Smooth muscle cell of the brain vasculature (primary cell): ENCODE measurements at places on chromosomes 2 and 18.

DNA sequence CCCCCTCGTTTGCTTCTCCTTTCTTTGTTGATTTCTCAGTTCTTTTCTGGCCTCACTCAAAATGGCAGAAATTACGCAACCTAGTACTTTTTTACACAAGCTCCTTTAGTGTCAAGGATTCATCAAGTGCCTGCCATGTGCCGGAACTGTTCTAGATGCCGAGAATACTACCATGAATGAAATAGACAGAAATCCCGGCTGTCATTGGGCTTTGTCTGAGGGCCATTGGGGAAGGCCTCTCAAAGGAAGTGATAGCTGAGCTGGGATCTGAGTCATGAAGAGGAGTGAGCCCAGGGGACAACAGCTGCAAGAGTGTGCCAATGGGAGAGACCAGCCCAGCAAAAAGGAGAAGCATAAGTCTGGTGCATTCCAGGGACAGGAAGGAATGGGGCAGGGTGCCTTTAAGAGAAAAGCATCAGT is 34.3 kb upstream of the PPP1CB start:
- peak; percentile 37 for DNase-seq

DNA sequence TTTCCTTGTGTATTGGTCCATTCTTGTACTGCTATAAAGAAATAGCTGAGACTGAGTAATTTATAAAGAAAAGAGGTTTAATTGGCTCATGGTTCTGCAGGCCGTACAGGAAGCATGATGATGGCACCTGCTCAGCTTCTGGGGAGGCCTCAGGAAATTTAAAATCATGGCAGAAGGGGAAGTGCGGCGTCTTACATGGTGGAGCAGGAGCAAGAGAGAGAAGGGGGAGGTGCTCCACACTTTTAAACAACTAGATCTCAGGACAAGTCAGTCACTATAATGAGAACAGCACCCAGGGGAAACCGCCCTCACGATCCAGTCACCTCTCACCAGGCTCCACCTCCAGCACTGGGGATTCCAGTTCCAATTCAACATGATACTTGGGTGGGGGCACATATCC is 54.3 kb downstream of the MSH2 start:
- DNase-seq = no peak

DNA sequence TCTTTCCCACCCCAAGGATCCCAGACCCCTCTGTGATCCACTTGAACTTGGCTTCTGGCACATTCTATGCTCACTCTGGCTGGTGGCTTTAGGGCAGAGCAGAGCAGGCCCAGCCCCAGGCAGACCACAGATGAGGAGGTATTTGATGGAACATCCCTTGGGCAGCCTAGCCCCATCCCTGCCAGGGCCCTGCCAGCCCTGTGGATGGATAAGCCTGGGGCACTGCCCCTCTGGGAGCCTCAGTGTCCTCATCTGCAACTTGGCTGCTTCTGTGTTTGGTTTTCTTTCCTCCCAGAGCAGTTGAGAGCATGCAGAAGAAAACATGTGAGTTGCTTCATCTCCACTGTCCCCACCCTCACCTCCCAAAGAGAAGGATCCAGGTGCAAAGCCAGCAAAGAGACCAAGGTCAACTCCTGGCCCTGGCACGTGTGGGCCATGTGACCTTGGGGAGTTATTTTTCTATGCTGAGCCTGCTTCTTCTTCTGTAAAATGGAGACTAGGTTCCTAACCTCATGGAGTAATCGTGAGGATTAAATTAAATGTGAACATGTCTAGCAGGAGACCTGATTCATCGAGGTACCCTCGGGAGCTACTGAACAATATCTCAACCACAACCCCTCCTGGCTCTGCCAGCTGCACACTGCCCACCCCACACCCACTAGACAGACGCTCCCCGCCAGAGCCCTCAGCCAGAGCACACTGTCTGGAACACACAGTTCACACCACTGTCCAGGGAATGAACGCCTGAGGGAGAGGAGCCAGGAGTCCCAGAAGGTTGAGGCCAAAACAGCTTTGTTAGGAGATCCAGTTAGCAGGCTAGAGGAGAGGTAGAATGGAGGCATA is 14.6 kb upstream of the TNS1 start:
- no peak for DNase-seq

DNA sequence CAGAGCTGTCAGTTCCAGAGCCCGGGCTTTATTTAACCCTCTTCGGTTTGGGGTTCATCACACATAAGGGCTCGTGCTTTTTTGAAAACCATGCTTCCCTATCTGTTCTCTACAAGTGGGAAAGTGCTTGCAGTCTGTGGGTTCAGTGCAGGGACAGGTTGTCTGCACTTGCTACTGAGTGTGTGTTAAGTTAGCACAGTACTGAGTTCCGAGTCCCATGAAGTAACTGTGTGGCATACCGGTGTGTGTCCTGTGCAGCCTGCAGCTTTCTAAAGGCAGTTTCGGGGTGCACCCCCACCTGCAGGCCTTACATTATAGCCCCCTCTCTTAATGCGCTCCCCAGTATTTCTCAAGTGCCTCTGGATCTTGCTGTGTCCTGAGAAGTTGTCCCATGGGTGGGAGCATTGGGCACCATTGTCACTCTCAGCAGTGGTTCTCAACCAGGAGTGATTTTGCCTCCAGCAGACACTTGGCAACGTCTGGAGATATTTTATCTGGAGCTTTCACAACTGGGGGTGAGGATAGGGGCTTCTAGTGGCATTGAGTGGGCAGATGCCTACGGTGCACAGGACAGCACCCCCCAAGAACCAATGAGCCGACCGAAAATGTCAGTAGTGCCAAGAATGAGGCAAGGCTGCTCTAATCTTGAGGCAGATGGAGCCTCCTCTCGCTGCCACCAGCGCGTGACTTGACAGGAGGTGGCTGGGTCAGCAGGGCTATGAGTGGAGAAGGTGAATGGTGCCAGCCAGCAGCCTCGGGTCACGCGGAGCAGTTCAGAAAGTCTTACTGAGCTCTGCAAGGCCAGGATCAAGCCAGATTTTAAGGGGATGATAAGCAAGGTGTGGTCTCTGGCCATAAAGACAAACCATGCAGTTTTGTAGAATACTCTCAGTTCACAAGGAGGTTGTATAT is 152.2 kb downstream of the SMAD7 start:
- DNase-seq = no peak

DNA sequence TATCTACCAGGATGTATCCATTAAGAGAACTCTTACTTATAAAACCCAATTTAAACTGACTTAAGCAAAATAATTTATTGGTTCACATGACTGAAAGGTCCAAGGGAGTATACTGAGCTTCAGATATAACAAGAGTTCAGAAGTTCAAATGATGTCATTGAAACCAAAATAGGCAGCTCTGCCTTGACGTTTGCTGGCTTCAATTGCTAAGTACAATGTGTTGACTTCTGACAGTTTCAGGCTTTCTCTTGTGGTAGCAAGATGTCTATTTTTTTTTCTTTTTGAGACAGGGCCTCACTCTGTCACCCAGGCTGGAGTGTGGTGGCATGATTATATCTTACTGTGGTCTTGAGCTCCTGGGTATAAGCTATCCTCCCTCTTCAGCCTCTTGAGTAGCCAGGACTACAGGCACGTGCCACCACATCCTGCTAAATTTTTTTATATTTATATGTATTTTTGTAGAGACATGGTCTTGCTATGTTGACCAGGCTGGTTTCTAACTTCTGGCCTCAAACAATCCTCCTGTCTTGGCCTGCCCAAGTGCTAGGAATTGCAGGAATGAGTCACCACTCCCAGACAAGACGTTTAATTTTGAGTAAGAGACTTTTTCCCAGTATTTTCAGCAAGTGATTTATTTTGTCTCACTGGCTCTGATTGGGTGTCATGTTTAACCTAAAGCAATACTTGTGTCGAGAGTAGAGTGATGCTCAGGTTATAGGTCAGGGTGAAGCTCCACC is 184.8 kb downstream of the NR4A2 start:
- DNase-seq = no peak

- no peak for DNase-seq
Measured at GRCh38 chr2:37653805-37654378, 17.6 kb downstream of the CDC42EP3 start.

GRCh38 chr2:2175381-2176090 is 155.5 kb downstream of the MYT1L start:
- DNase-seq = no peak

DNA sequence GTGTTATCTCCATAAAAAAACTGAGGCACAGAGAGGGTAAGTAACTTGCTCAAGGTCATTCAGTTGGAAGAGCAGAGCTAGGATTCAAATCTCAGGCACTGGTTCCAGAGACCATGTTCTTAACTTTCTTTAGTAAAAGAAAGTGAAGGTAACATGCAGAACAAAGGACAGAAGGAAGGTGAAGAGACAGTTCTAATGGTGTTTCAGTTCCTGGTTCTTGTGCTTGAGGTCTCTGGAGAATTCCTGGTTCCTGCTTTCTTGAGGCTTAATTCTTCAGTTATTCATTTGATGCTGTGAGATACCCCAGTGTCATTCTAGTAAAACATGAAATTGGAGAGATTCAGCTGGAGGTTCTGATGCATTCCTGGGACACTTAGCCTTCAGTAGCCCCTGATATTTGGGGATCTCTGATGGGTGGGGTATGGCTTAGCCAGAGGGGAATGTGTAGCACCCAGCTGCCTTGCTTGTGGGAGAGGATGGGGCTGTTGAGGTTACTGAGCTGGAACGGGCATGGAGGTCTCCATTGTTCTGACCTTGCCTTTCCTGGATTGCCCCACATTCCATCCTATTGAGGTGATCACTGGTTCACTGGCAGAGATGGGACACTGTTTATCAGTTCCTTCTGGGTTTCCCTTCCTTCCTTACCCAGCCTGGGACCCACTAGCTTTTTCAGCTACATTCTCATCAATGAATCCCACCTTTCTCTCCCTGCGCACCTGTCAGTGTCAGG is 46.8 kb downstream of the SEMA4F start:
- DNase-seq = no peak

DNA sequence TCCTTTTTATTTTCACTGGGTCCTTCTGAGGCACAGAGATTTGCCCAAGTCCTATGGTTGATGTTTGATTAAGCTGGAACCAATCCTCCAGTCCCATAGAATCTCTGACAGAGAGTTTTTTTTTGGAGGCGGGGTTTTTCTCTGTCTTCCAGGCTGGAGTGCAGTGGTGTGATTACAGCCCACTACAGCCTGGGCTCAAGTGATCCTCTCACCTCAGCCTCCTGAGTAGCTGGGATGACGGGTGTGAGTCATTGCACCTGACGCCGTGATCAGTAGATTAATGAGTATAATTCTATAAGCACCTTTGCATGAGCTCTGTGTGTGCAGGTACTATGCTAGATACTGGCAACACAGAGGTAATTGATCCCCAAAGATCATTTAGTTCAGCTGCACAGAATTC is 15.3 kb upstream of the TRPM8 start:
- DNase-seq = no peak

- no peak for DNase-seq
Measured at GRCh38 chr2:232581725-232582124, 31.2 kb downstream of the EIF4E2 start.

DNA sequence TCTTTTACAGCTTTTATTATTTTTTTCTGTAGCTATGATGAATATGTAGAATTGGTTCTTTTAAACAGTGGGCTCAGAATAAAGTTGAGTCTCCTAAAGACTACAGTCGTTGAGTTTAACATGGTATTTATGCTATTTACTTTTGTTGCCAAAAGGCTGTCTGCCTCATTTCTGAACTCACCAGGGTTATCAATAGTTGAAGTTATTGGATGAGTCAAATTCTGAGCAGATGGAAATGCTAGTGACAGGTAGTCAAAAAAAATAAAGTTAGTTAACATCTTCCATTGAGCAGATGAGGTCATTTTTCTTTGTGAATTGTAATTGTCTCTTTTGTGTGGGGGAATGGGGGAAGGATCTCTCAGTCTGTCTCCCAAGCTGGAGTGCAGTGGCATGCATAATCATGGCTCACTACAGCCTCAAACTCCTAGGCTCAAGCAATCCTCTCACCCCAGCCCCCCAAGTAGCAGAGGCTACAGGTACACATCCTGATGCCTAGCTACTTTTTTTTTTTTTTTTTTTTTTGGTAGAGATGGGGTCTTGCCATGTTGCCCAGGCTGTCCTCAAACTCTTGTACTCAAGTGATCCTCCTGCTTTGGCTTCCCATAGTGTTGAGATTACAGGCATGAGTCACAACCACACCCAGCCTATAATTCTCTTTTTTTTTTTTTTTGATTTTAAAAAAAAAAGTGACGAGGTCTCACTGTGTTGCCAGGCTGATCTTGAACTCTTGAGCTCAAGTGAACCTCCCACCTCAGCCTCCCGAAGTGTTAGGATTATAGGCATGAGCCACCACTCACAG is 8.9 kb downstream of the PAPOLG start:
- no peak for DNase-seq

- DNase-seq = no peak
Measured at GRCh38 chr2:64641599-64641998, 12.1 kb downstream of the SERTAD2 start.

GRCh38 chr2:137886083-137886831 is 78.0 kb upstream of the HNMT start:
- DNase-seq = no peak

GRCh38 chr2:118591223-118591622 is 256.2 kb downstream of the EN1 start:
- DNase-seq = no peak

DNA sequence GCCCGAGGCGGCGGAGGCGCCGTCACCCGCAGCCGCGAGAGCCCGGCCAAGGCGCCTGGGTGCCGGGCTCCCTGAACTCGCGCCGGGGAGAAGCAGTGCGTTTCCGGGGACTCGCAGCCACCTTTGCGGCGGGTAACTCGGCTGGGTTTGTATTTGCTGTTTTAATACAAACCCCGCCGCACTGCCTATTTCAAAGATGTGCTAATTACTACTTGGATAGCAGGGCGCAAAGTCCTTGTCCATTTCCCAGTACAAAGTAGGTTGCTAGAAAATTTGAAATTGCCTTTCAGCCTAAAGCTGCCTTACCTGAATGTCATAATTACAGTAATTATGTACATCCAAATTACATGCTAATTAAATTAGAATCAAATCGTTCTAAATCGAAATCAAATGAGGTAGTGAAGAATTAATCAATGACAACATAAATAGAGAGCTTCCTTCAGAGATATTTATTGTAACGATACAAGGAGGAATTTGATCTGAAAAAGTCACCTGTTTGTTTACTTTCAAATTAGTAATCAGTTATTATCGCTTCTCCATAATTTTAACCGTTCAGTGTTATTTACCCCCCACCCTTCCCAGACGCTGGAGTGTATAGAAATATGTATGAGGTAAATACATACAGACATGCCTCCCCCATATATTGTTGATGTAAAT is 8.1 kb downstream of the SP9 start:
- DNase-seq = no peak

- no peak for DNase-seq
Measured at GRCh38 chr18:36561046-36561445, 263.5 kb downstream of the FHOD3 start.

GRCh38 chr2:239756790-239757760 is 268.1 kb downstream of the NDUFA10 start:
- no peak for DNase-seq

DNA sequence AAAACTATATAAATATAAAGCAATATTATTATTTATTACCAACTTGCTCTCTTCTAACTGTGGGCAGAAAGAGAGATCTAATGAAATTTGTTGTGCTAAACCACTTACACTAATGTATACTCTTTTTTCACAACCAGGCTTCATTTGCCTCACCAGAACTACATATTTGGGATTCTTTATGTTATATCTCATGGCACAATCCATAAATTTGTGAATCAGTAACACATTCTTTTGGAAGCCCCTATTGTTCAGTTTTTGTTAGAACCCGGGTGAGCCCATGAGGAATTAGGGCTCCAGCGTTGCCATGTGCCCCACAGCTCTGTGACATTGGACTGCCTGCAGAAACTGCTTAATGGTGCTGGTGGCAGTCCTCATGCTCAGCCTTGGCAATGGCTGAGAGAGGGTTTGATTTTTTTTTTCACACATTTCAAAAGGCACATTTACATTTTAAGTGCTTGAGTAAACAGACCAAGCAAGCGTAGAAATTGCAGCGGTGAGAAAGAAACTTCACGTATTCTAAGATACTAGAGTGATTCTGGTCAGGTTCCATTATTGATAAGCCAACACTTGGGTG is 15.3 kb downstream of the VIT start:
- no peak for DNase-seq
